ENCODE measurements at places on chromosomes 6 and 20.

DNA sequence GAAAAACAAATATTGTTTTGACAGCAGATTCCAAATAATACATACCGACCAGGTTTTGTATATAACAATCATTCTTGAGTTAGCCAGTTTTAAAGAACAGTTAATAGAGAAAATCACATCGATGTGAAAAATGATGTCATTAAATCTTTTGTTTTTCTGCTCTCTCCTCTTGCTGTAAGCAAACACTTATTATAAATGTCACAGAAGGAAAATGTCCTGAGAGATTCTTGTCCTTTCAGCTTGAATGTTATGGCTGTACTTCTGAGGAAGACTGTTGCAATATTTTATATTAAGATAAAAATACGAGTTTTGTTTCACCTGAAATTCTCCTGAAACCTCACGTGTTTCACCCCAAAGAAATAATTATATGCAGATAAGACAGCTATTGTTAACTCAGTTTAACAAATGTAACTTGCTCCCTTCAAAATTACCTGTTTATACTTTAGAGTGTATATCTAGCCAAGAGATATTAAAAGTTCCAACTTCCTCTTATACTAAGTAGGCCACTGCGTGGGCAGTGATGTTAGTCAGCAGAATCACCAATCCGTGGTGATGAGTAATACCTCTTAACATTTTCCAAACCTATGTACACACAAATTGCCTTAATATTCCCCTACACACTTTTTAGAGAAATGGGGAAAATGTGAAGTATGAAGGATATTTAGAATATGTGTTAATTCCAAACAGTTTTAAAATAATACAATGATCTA is 1111.4 kb upstream of the CITED2 start:
- DNase-seq = no peak

GRCh38 chr20:8020314-8021079 is 936 bp upstream of the TMX4 start:
- DNase-seq = peak; percentile 70

DNA sequence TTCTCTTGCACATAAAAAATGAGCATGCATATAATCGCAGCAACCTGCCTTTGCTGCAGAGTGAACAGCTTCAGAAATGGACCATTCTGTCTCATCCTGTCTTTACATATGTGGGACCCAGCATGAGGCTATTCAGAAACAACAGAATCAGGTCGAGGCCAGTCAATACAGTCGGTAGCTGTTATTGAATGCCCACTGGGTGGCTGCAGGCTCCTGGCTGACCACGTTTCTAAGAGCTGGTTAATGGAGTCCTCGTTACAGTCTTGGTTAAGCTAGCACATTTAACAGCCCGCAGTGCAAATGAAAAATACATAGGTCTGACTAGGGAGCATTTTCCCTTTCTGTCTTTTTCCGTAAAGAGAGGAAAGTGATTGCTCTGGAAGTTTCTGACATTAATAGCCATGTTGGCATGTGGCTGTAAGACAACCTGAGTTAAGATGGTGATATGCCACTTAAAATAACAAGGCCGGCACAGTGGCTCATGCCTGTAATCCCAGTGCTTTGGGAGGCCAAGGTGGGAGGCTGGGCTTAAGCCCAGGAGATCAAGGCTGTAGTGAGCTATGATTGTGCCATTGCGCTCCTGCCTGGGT is 75.0 kb downstream of the SHLD1 start:
- DNase-seq = no peak

- no peak for DNase-seq
Measured at GRCh38 chr20:50286609-50287008, 96.0 kb downstream of the CEBPB start.

DNA sequence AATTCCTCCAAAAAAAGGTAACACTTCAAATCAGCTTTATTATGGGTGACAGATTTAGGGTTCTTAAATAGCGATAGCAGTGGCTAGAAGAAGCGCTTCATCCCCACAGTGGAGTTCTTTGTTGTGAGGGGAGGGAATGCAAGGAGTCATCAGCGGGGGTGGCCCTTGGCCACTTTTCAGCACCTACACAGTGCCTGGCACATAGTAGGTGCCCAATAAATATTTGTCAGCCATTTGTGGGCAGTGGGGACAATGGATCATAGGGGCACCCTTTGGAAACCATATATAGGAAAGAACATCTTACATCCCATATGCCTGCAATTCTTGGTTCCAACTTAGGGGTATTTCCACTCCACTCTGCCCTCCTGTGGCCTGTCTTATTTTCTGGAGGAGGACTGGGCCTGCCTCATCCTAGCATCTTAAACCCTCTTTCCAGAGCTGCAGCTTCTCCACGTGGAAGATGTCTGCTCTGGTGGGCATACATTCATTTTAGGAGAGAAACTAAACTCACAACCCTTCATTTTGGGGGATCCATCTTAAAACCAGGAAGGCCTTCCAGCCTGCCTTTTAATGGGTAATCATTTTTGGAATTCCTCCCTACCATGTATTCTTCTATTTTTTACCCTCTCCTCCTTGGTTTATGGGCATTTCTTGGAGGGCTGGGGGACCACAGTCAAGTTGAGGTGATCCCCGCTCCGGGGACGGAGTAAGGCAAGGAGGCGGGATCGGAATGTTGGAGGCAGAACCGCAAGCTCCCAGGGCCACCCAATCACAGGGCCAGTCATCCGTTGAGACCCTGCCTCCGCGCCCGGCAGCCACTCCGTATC is 2.6 kb upstream of the GPSM3 start:
- peak; percentile 16 for DNase-seq

- DNase-seq = no peak
Measured at GRCh38 chr6:45488889-45489288, 111.2 kb upstream of the SUPT3H start.

- no peak for DNase-seq
Measured at GRCh38 chr6:137933696-137934095, 66.6 kb downstream of the TNFAIP3 start.

GRCh38 chr6:27890445-27891319 is 21.5 kb downstream of the OR2B2 start:
- no peak for DNase-seq

DNA sequence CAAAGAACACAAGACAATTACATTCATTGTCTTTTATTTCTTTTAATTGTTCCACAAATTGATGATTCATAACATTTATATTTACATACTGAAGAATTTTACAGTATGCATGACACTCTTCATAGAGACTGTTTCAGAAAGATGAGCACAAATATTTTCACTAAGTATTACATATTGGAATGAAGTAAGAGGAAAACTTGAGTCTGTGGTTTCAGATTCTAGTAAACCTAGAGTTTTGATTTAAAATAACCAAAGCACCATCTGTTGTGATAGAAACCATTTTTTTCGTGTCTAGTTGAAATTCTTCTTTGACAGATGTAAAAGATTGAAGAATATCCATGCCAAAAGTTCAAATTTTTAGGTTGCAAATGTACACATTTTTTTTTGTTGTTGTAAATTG is 32.1 kb upstream of the OPN5 start:
- DNase-seq = no peak

DNA sequence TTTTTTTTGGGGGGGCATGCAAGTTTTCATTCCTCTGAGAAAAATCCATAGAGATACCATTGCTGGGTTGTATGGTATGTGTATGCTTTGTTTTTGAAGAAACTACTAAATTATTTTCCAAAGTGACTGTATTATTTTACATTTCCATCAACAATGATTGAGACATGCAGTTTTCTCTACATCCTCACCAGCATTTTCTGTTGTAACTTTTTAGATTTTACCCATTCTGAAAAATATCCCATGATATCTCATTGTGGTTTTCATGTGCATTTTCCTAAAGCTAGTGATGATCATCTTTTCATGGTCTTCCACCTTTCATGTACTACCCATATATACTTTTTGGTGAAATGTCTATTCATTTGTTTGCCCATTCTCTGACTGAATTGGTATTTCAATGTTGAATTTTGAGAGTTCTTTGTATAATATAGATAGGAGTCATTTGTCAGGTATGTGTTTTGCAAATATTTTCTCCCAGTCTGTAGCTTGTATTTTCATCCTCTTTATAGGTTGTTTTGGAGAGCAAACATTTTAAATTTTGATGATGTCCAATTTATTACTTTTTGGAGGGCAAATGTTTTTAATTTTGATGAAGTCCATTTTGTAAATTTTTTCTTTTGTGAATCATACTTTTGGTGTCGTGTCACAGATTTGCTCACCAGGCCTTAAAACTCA is 827.5 kb upstream of the CITED2 start:
- no peak for DNase-seq

DNA sequence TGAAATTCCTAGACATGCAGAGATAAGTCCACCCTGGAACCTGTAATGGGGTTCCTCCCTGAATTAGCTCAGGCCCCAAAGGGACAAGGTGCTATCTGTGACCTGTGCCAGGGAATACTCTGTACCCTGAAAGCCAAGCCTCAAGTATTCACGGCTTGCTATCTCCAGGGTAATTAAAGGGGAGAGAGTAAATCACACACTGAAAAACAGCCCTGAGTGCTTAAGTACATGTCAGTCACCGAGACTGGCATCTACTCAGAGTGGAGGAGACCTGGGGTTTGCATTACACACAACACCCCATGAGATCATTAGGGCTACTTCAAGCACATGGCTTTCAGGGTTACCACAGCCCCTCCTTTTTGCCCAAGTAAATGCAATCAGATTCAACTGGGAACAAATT is 188.1 kb downstream of the CD83 start:
- DNase-seq = no peak

- no peak for DNase-seq
Measured at GRCh38 chr20:59784791-59785668, 148.4 kb downstream of the SYCP2 start.

DNA sequence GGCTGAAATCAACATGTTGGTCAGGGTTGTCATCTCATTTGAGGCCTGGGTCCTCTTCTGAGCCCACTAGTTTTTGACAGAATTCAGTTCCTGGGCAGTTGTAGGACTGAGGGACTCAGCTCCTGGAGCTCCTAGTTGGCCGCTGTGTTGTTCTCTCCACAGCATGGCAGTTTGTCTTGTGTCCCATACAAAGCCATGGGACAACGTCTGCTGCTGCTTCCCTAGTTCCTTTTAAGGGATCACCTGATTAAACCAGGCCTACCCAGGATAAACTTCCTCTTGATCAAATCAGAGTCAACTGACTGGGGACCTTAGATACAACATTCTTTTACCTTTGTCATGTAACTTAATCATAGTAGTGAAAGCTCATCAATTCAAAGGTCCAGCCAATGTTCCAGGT is 141.0 kb downstream of the BCAS1 start:
- no peak for DNase-seq

DNA sequence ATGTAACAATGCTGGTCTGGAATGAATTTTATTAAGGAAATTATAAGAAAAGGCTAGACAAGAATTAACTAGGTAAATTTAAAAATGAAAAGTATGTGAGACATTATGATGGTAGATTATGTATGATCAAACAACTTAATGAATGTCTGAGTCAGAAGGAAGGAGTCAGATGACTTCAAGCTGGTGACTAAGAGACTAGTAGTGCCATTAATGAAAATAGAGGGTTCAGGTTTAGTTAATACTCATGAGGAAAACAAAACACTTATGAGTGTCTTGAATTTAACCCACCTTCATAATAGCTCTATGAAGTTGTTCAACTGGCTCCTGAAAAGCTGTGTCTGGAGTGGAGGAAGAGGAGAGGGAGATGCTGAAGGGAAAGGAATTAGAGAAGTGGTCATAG is 256.3 kb downstream of the ADGRB3 start:
- no peak for DNase-seq

DNA sequence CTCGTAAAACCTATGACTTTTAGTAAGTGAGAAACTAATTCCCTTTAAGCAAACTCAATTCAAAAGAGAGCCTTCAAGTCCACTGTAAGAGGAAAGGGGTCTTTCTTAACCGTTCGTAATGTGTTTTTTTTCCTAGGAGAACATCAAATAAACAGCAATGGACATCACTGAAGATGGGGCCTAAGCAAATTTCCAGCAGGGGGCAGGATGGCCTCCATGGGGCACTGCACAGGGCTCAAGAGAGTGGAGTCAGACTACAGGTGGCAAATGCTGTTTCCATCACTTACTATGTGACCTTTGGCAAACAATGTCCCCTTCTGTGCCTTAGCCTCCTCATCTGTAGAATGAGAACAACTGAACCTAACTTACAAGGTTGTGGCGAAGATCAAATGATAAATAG is 88.7 kb downstream of the ARHGAP18 start:
- DNase-seq = no peak

DNA sequence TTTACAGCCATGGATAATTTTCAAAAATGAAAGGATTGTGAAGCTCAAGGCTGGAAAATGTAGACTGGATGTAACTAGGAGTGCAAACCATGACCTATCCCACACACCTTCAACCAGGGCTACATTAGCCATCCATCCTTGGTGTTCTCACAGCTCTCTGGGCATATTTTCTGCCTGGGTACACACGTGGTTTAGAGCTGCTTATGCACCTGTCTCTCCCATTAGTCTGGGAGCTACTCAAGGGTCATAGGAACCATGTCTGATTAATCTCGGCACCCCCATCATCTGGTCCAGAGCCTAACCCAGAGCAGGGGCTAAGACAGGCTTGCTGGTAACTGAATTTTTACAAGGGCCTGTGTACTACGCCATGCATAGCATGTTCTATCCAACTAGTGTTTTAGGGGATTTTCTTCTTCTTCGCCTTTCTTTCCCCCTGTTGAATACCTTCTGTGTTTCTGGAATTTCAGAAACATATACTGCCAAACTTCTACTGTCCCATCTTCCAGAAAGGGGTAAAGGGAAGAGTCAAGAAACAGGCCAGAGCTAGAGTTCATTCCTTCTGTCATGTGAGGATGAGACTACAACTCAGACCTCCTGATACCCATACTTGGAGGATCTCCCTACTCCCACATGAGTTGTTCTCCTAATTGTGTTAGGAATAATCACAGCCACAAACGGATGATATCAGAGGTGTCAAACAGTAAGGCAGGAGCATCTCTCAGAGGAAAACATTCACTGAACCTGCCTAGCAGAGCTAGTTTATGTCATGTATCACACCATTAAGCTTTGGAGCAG is 25.4 kb upstream of the FAM83C start:
- no peak for DNase-seq

GRCh38 chr6:106579281-106579680 is 50.0 kb downstream of the RTN4IP1 start:
- DNase-seq = no peak

GRCh38 chr6:27669295-27669623 is 196.4 kb upstream of the ZNF184 start:
- no peak for DNase-seq

- no peak for DNase-seq
Measured at GRCh38 chr20:48789185-48789668, 38.6 kb downstream of the PREX1 start.

GRCh38 chr20:51955756-51956155 is 153.4 kb upstream of the SALL4 start:
- no peak for DNase-seq

GRCh38 chr20:35630636-35631035 is 15.0 kb downstream of the SPAG4 start:
- no peak for DNase-seq

DNA sequence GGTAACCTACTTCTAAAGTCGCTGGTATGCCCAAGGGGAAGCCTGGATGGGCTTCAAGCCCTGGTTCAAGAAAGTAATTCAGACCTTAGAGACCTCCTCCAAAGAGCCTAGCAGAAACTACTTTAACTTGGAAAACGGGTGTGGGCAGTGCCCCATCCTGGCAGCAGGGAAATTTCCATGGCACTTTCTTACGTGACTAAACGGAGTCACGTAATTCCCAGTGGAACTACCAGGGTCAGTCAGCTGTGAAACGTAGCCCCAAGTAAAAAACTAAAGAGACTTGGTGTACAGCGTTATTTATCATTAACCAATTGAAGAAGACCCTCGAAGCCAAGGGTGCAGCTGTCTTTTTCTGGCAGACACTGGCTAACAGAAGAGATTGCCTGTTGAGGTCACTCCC is 114.0 kb downstream of the RCAN2 start:
- no peak for DNase-seq
